A549 (cell line): ENCODE measurements at places on chromosomes 6 and 20.
A peak's percentile ranks its signal among the peaks of the same experiment; 100 is the strongest.

DNA sequence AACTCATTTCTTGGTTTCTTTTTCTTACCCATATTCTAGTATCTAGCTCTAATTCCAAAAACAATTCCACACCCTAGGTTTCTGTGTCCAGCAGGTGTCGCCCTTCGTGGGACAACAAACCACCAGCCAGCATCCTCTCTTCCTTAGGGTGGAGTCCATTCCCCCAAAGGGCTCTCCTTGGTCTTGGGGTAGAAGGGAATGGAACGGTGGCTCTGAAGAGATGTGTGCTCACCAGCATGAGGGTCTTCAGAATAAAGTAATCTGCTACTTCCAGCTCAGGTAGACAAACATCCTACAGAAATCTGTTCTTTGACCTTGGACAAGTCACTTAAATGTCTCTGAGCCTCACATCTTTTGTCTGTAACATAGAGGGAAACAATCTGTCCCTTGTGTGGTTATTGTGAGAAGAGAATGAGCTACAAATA, 7.2 kb downstream of the HLA-DMB start:
- peak; percentile 61 for DNase-seq

- no peak for DNase-seq
These were observed 64.9 kb downstream of the RREB1 start for GRCh38 chr6:7172649-7173048.

DNA sequence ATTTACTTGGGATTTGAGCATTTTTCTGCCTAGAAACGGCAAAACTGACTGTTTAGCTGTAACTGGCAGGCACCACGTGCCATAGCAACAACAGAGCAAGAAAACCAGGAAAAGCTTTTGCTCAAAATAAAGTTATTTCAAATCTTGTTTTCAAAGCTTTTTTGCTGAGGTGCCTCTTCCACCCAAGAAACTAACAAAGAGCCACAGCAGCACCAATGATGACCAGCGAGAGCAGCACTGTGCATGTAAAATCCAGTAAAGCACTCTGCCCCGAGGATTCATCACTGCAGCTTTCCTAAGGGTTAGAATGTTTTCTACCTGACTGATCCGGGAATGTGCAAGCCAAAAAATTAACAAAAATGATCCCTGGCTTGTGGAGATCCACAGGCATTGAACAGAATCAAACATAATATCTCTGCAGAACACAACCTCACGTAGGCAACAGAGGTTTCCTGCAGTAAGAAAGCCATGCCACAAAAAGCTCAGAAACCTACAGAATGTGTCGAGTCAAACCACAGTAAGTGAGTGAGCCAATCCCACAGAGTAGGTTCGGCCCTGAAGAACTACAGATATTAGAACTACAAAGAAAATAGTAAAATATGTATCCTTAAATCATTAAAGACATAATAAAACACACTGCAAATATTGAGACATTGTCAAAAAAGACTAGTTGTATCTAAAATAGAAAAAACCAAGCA, 7.4 kb upstream of the ULBP3 start:
- no peak for DNase-seq

DNA sequence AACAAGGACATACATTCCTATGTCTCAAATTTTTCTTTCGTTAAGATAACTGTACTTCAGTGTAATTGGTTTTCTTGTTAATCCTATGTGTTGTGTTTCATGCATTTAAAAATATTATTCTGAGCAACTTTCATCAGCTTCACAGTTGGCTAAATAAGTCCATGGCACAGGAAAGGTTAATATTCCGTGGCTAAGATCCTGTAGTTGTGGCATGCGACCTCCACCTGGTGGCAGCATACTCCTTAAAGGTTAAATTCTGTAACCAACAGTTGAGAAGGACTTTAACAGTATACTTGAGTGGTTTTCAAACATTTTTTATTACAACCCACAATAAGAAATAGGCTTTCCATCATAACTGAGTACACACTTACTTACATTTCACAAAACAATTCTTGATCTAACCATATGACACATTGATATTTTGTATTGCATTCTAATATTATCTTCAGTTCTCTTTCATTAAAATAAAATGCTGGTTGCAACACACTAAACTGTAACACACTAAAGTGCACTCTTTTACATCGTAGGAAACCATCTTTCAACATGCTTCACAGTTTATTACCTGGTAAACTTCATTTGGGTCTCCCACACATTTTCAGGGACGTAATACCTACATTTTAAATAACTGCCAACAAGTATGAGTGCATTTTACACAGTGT, 118.3 kb downstream of the SLX4IP start:
- DNase-seq = peak; percentile 85

- no peak for DNase-seq
These were observed 2.2 kb downstream of the CBLN4 start for GRCh38 chr20:56002908-56003800.

- DNase-seq = no peak
These were observed 43.2 kb upstream of the DDR1 start for GRCh38 chr6:30840935-30841643.

GRCh38 chr6:152232501-152233151, 404.5 kb downstream of the SYNE1 start:
- no peak for DNase-seq

DNA sequence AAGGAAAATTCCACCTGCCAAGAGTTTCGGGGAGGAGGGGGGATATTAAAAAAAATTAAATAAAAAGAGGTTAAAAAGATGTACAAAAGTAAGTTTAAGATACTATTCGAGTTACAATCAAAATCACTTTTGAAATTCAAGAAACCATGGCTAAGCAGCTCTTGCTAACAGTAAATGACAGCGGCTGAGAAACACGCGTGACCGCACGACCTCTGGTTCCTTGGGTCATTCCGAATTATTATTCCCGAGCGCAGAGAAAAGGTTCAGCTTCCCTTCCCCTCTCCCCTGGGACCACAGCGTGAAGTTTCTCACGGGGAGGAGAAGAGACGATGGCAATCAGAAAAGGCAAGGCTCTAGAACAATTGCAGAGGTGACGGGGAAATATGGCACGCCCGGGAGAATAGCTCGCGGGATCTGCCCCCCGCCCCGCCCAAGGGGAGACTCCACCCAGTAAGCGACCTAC, 496 bp downstream of the TMEM242 start:
- DNase-seq = no peak

GRCh38 chr20:17461941-17462340, 69.2 kb downstream of the BFSP1 start:
- DNase-seq = no peak

GRCh38 chr6:166905013-166905412, 51.3 kb downstream of the RNASET2 start:
- no peak for DNase-seq

DNA sequence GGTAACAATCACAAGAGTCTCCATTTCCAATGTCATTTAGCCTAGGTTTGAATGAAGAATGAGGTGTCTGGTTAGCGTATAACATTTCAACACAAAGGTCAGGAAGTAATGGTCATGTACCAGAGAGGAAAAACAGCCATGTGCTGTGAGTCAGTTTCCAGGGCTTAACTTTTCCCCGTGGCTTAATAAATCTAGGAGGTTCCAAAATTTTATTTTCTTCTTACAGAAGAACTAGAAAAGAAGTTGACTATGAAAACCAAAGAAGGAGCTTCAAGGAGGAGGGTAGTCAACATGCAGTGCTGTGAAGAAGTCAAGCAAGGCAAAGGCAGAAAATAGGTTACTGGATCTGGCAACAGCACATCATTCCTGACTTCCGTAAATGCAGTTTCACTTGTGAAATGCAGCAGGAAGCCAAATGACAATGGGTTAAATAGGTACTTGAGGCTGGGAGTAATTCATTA, 8.4 kb upstream of the GABRR2 start:
- DNase-seq = no peak

- DNase-seq = no peak
These were observed 101.1 kb downstream of the PSMB1 start for GRCh38 chr6:170451762-170452651.

- DNase-seq = no peak
These were observed 4.1 kb upstream of the IFT52 start for GRCh38 chr20:43586641-43587040.

DNA sequence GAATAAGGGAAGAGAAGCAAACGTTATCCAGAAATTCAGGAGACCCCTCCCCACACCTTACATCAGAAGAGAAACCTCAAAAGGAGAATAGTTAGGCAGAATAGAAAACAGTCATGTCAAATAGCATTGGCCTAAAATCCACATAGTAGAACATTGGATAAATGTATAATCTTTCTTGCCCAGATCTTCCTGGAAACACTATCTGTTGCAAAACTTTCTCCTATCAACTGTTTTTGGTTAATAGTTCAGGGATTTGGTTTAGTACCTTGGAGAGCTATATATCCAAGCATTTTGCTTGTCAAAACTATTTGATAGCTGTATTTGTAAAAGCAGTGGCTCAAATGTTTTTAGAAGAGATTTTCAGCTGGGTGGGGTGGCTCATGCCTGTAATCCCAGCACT, 74.3 kb upstream of the PHACTR2 start:
- no peak for DNase-seq

GRCh38 chr6:96700915-96701314, 136.4 kb downstream of the GPR63 start:
- DNase-seq = no peak

DNA sequence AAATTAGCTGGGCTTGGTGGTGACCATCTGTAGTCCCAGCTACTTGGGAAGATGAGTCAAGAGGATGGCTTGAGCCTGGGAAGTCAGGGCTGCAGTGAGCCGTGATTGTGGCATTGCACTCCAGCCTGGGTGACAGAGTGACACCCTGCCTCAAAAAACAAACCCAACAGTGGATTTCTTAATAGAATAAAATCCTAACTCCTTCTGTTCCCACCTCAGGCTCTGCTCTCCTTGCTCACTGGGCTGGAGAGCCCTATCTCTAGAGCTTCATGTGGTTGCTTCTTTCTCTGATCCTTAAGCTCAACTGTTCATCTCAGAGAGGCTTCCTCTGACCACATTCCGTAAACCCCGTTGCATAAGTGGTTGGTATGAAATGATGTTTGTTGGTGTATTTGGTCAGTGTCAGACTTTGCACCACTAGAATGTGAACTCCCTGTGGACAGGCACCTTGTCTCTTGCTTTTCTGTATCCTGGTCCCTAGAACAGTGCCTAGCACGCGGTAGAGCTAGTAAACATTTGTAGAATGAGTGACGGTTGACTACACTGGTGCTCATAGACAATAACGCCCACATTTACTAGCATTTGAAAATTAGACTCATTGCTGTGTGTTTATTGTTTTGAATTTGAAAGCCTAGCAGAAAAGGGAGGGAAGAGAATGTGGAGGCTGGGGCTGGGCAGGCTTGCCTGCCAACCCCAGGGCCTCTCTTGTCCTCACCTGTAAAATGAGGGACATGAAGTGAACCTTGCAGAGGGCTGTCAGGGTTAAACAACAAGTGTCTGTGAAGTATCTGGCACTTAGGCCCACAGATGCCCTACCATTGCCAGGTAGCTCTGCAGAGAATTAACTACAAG, 4.2 kb downstream of the MAPRE1 start:
- DNase-seq = no peak

DNA sequence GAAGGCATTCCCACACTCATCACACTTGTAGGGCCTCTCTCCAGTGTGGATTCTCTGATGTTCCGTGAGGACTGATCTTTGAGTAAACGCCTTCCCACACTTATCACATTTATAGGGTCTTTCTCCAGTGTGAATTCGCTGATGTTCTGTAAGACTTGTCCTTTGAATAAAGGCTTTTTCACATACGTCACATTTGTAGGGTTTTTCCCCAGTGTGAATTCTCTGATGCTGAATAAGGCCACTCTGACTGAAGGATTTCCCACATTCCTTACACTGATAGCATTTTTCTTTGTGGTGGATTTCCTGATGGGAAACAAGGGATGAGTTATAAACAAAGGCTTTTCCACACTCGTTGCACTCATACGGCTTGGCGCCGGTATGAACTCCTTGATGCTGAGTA, 8.9 kb downstream of the ZSCAN12 start:
- no peak for DNase-seq
